CD4-positive, alpha-beta T cell (primary cell): ENCODE measurements at places on chromosomes 5 and 9. TPM values are rescaled to one million over a fixed set of nuclear protein-coding genes. Genes with fewer than 3 reads are reported as not detected.

- DNase-seq: no peak
These were observed 4.9 kb downstream of the GTF3C5 start for GRCh38 chr9:133035669-133036068.

DNA sequence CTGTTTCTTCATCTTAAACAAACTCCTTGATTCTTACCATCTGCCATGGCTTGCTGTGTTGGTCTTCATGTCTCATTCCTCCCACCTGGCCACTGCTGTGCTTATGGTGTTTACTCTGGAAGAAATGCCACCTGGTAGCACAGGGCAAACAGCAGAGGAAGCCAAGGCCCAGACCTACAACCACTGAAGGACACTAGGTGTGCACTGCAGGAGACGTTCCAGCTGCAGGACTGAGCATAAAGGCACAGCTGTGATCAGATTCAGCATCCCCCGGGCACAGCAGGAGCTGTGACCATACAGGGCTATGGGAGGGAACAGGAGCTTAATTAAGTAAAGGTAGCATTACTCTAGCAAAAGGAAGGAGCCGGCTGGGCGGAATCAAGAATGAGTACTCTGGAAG is 12.6 kb upstream of the GNAQ start:
- DNase-seq: no peak

DNA sequence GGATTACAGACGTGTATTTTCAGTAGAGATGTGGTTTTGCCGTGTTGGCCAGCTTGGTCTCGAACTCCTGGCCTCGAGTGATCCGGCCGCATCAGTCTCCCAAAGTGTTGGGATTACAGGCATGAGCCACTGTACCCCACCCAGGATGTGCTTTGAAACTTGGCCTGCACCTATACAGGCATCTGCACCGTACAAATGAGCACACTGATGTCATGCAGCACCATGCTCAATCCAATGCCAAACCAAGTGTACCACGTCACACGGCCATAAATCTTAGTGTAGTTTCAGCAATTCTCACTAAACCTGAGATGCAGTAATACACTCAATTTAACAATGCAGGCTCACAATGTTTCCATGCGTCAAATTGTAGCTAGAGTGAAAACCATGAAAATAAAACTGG is 6.3 kb downstream of the NSUN2 start:
- no peak for DNase-seq

- DNase-seq: no peak
These were observed 177.6 kb upstream of the PANK3 start for GRCh38 chr5:168756453-168757391.

GRCh38 chr9:91421971-91422757 is 1.5 kb downstream of the NFIL3 start:
- no peak for DNase-seq

DNA sequence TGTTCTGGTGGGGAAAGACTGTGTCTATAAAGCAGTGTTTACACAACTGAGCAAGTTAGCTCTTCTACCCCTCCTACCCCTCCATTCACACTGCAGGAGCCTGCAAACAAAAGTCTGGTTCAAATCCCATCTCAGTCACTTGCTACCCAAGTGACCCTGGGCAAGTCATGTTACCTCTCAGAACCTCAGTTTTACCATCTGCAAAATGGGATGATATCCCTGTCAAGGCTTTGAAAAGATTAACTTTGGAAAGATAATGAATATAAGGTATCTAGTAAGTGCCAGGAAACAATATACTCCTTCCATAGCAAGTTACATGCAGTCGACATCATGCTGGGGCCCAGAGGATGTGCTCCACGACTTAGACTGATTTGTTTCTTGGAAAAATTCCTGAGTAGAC is 161.5 kb downstream of the SEC61B start:
- DNase-seq: no peak

DNA sequence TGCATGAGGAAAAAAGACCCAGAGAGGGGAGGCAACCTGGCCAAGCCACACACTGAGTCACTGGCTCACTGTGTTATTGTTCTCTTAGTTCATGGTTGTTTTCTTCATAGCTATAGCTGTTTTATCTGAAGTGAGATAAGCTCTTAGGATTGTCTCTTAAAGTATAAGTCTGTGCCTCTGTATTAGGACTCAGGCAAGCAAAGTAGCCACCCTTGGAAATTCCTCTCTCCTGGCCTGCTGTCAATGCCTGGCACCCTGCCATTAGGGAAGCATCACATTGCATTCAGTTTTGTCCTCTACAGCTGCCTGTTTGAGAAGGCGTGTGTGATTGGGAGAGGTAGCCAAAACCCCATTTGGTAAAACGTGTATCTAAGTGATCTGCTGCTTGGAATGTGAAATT is 147.4 kb upstream of the GLRA1 start:
- no peak for DNase-seq

DNA sequence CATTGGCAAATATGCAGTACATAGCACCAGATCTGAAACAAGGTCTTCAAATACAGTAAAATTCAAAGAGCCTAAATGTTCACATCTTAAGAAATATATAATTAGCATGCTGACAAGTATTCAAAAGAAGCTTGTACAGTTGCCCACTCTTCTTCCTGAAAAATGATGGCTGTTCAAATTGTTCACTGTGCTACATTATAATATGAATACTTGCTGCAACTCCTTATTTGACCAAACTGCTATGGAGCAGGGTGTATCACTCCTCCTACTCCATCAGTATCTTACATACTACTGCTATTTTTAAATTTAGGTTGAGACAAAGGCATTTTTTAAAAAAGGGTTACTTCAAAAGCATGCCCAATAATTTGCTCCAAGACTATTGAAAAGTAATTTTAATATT is 39.3 kb downstream of the RNF145 start:
- no peak for DNase-seq

- DNase-seq: no peak
These were observed 145.2 kb downstream of the EDIL3 start for GRCh38 chr5:84239494-84239893.

NR5A1 gene
- total RNA-seq: not detected

GRCh38 chr9:84950879-84951811 is 281.6 kb downstream of the NTRK2 start:
- DNase-seq: no peak

- DNase-seq: no peak
These were observed 2.0 kb upstream of the UAP1L1 start for GRCh38 chr9:137075275-137075775.

DNA sequence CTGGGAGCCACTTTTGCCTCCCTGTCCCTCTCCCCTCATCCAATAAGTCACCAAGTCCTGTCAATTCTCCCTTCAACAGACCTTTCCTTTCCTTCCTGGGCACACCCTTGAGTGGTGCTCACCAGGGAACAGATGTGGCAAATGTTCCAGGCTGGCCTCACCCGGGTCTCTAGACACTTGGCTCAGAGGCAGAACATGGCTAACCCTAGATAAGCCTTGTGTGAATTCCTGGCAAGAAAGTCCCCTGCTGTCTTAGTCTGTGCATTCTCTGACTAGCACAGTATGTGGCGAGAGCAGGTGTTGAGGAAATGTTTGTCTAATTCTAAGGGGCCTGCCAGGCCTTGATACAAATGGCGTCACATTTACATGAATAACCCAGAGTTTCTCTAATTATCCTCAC is 41.2 kb upstream of the PTGS1 start:
- no peak for DNase-seq

DNA sequence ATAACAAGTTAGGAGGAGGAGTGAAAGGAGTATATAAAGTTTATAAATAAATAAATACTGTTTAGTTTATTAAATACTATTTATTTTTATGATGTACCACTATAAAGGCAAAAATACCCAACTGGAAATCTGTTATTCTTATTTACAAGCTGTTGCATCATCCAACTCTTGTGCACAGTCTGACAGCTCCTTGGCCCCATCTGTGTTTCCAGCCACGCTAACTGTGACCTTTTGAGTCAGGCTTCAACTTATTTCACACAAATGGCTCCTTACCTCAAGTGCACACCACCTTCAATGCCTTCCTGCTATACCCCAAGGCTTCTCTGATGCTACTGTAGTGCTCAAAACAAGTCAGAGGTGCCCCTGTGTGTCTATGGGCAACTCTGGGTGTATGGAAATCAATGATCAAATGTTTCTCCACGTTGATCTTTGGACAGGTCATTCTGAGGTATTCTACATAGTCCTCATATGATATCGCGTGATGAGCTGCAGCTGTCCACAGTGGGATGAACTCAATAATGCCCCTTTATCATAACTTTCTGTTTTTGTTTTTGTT is 303.2 kb upstream of the GRAMD2B start:
- no peak for DNase-seq

DNA sequence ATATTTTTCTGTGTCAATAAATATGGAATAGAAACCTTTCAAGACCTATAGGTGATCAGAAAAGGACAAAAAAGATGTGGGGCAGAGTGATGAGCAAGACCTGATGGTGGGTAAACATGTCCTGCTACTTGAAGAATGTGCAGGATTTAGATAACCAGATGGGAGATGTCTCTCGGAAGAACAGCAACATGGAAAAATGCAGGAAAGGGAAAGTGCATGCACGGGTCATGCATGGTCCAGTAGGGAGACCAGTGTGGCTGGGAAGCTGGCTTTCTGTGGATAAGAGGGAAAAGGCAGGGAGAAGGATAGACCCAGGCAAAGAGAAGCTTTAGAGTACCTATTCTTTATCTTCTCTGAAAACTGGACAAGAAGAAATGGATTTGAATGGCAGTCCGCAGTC is 7.1 kb upstream of the CAST start:
- no peak for DNase-seq

GRCh38 chr5:135027266-135027696 is 6.7 kb downstream of the PITX1 start:
- no peak for DNase-seq

PDZD2 gene
- total RNA-seq: 1.3 TPM
